ENCODE measurements at places on chromosomes 1 and 21.

GRCh38 chr1:110603058-110603457 lies 3.1 kb downstream of the KCNA2 start:
- DNase-seq, result no peak

- no peak for DNase-seq
These were observed 10.2 kb downstream of the TNNI1 start for GRCh38 chr1:201411292-201411691.

DNA sequence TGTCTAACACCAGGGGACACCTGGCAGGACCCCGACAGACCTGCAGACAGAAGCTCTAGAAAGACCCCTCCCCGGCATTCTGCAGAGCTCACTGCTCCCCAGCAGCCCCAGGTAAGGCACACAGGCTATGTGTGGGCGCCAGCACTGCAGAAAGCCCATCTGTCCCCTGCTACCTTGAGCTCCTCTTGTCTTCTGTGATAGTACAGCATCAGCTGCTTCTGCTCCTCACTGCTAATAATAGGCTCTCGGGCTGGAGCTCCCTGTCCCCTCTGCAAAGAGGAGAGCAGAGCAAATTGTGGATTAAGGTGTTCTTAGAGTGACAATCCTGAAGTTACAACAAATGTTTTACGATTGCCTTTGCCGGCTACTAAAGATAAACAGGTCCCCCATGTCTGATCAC lies 10.1 kb downstream of the CFAP298 start:
- no peak for DNase-seq

DNA sequence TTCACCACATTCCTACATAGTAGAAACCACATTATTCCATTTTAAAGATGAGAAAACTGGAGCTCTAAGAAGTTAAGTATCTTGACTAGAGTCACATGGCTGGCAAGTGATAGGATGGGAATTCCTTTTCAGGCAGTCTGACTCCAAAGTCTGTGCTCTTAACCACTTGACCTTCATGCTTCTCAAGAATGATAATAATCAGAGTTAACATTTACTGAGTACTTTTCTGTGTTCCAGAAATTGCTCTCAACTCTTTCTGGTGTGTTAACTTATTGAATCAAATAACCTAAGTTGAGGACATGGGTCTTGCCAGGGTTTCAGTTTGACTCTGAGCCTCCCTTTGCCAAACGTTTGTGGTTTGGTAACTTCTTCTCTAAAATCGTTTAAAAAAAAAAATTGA lies 169.4 kb downstream of the RASAL2 start:
- DNase-seq, result no peak

DNA sequence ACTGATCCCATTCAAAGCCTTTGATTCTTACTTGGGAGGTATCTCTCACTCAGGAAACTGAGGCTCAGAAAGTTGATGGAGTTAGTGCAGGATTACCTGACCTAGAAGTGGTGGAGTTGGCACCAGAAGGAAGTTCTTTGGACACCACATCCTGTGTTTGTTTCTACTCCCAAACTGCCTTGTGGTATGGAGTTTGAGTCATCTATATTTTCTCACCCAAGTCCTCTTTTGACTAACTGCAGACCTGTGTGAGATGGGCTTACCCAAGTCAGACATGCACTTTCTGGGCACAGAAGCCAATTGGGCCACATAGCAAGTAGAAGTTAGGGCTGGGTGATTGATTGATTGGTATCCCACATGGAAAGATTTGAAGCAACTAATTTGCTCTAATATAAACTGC lies 36.1 kb downstream of the FGGY start:
- no peak for DNase-seq

- DNase-seq, result no peak
These were observed 16.4 kb upstream of the CLSTN1 start for GRCh38 chr1:9840176-9840575.

GRCh38 chr1:72485801-72486200 lies 203.5 kb upstream of the NEGR1 start:
- DNase-seq, result no peak

GRCh38 chr1:34899906-34900305 lies 29.5 kb downstream of the DLGAP3 start:
- DNase-seq, result no peak

GRCh38 chr1:19405195-19405760 lies 80.1 kb downstream of the CAPZB start:
- DNase-seq, result no peak

GRCh38 chr1:229410692-229411433 lies 23.0 kb downstream of the ACTA1 start:
- DNase-seq, result no peak

- DNase-seq, result no peak
These were observed 71.4 kb downstream of the DDR2 start for GRCh38 chr1:162703708-162704107.

DNA sequence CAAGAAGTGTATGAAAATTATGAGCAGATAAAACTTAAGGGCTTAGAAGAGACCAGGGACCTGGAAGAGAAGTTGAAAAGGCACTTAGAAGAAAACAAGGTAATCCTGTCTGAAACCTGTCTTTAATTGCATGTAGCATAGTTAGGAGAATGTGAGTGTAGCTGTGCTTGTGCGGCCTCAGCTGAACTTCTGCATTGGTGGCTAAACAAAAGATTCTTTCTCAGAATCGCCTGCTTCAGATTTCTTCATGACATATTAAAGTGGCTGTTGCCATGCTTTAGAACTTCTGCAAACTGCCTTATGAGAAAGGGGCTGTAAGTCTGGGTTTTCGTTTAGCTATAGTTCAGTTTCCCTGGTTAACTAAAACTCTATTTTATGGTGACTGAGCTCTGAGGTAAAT lies 94.5 kb downstream of the VPS26C start:
- no peak for DNase-seq

DNA sequence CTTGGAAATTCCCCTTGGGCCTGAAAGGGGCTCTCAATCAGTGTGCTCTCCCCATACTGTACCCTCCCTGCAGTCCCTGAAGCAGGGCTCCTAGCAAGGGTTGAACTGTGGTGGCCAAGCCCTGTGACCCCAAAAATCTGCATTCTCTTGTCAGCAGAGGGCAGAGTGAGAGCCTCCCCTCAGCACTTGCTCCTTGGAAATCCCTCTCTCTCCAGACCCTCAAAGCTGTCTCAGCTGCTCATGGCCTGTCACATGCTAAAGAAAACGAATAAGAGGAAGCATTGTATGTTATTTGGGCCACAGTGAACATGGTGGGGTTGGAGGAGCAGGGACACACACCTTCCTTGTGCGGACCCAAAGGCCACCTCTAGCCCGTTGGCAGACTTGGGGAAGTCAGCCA lies 47.2 kb upstream of the SYNC start:
- DNase-seq, result no peak

DNA sequence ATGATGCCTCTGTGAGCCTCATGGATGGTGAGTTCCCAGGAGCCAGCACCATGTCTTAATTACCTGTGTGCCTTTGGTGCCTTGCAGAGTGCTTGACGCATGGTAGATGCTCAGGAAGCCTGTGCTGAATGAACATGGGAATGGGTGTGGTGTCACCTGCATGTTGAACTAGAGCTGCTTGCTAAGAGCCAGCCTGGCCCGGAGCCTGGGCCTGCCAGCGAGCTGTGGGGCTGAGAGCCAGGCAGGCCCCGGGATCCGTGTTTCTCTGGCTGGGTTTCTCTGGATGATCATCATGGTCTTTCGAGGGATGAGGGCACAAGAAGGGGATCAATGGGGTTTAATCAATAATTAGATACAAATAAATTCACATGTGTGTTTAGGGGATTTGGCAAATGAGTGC lies 6.7 kb upstream of the TEX35 start:
- no peak for DNase-seq

DNA sequence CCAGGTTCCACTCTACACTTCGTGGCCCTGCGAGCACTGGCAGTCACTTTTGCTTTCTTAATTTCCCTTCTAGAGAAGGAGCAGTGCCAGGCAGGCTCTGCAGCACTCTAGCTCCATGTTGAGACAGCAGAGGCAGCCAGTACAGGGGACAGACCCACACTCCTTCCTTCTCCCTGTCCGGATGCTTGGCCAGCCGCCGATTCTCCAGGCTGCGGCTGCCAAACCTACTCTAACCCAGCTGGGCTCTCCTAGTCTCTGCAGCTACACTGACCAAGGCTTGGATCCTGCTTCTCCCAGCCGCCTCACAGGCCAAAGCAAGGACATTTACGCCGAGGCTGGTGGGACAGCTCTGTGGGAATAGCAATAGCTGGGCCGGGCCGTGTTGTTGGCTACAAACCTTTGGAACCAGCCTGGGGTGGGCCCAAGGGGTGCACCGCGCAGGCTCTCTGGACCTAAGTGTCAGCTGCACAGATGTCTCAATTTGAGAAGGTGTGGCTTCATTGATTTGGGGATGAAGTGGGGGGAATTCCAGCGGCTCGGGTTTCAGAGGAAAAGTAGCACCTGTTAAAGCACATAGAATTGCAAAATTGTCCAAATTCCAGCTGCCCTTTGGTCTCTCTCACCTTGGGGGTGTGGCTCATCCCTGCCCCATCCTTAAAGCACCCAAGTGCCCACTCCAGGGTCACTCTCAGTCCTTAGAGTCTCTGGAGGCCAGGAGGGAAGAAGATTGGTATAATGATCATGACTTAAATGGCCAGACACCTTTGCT lies 3.2 kb downstream of the BARHL2 start:
- no peak for DNase-seq

DNA sequence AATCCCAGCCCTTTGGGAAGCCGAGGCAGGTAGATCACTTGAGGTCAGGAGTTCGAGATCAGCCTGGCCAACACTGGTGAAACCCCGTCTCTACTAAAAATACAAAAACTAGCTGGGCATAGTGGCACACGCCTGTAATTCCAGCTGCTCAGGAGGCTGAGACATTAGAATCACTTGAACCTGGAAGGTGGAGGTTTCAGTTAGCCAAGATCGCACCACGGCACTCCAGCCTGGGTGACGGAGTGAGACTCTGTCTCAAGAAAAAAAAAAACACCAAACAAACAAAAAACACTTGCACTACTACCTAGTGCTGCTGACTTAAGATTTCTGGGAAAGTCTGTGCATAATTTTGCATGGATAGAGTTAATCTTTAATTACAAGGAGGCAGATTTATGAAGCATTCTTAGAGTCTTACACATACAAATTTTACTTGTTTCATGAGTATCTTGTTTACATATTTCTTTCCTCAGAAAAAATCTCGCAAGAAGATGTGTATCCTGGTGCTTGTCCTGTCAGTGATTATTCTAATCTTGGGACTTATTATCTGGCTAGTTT lies 8.7 kb upstream of the PPP1R8 start:
- no peak for DNase-seq

- DNase-seq, result no peak
These were observed 25.2 kb downstream of the EVA1C start for GRCh38 chr21:32437729-32438128.

DNA sequence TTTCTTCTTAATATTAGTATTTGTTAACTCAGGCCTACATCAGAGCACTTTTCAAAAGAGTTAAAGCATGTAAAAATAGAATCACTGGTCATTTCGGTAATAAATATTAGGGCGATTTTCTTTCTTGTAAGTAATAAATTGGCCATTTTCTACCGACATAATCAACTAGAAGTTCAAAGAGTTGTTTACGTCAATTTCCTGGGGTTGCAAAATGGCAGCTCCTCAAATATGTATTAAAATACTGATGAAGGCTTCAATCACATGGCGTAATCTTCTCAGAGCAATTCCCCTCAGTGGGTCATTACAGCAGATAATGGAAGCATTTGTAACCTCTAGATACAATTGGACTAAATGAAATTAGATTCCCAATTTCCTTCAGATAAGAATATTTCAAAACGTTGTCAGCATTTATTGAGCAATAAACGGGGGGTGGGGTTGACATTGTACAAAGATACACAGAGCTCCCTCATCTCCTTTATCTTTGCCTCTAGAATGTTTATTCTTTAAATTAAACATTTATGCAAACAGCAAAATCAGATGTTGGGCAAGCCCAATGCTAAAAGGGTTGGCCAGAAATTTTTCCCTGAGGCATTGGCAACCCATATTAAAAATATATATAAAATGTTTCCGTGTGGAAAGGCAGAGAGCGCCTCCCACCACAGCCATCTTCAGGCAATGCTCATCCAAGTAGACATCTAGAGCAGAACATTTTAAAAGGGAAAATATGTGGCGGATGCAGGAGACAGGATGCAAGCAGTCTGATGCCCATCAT lies 240.6 kb downstream of the NCAM2 start:
- no peak for DNase-seq

DNA sequence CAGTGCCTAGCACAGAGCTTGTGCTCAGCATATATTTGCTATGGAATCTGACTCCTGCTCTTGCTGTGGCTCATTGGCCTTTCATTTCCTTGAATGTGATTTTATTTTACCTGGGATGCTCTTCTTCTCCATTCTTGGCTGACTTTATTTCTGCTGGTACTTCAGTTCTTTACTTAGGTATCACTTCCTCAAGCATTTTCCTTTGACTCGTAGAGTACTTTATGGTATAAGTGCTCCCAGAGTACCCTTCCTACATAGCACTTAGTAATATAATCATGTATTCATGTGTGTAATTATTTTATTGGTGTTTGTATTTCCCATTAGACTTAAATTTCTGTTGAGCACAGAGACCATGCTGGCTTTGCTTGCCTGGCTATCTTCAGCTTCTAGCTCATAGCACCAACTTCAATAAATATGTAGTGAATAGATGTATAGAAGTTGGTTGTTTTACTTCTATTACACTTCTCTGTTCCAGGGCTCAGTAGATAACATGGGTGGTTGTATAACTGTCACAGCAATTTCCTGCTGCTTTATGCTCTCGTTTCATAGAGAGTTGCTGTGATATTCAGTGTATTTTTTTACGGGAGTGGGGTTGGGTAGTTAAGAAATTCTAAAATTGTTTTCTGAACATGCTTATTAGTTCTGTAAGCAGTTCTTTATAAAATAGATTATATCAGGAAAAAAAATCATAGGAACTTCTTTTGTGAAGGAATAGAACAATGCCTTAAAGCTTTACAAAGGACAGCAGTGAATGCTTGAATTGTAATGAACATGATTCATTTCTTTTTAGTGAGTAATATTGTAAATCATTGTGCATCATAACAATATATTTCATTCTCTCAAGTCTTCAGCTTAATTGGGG lies 112.2 kb downstream of the NEK7 start:
- no peak for DNase-seq

- no peak for DNase-seq
These were observed 10.7 kb downstream of the PIGR start for GRCh38 chr1:206935491-206936067.

DNA sequence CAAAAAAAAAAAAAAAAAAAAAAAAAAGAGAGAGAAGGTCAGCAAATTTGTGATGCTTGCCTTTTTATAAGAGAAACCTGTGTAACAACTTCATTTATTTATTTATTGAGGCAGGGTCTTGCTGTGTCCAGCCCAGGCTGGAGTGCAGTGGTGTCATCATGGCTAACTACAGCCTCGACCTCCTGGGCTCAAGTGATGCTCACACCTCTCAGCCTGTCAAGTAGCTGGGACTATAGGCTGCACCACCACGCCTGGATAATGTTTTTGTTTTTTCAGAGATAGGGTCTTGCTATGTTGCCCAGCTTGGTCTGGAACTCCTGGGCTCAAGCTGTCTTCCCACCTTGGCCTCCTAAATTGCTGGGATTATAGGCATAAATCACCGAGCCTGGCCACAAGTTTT lies 42.4 kb downstream of the DHCR24 start:
- no peak for DNase-seq

GRCh38 chr1:208654241-208654640 lies 410.1 kb upstream of the PLXNA2 start:
- DNase-seq, result no peak

GRCh38 chr21:33781121-33781520 lies 134.5 kb downstream of the ATP5PO start:
- DNase-seq, result no peak

GRCh38 chr21:45291613-45292398 lies 4.1 kb upstream of the POFUT2 start:
- DNase-seq, result no peak

GRCh38 chr21:15436031-15436430 lies 293.8 kb upstream of the USP25 start:
- no peak for DNase-seq

GRCh38 chr1:119959268-119960220 lies 63.2 kb upstream of the ADAM30 start:
- DNase-seq, result no peak
